ENCODE measurements at places on chromosomes 4 and X.

GRCh38 chrX:149495573-149496071, 9.5 kb downstream of the IDS start:
- DNase-seq = peak; percentile 82

DNA sequence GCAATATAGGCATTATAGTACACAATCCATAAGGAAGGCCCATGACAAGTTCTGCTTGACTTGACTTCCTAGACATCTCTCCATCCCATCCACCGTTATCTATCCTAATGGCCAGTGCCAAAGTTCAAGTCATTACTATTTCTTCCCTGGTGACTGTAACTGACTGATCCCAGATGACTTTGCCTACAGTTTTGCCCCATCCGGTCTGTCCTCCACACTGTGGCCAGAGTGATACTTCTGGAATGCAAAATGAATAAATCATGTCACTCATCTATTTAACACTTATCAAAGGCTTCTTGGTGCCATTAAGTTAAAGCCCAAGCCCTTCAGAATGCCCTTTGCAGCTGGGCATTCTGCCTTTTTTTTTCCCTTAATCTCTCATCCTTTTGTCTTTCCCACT, 130.8 kb downstream of the PPARGC1A start:
- no peak for DNase-seq

- no peak for DNase-seq
Observed at GRCh38 chr4:6705646-6706045, 4.0 kb downstream of the MRFAP1L1 start.

GRCh38 chrX:155068165-155068564, 2.8 kb downstream of the CMC4 start:
- DNase-seq = peak; percentile 86

DNA sequence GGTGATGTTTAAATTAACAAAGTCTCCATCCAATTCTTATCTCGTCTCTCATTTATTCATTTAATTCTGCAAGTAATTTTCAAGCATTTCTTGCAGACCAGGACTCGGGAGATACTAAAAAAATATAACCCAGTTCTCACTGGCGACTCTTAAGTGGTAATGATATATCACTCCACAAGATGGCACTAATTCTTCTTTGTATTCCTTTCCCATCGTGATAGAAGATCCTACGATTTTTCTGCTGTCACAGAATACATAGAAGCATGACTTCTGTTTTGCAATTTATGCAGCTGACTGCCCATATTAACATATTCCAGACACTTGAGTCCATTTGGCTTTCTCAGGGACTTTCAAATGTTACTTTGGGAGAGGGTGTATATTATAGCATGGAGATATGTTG, 64.0 kb upstream of the FGF13 start:
- DNase-seq = peak; percentile 55

DNA sequence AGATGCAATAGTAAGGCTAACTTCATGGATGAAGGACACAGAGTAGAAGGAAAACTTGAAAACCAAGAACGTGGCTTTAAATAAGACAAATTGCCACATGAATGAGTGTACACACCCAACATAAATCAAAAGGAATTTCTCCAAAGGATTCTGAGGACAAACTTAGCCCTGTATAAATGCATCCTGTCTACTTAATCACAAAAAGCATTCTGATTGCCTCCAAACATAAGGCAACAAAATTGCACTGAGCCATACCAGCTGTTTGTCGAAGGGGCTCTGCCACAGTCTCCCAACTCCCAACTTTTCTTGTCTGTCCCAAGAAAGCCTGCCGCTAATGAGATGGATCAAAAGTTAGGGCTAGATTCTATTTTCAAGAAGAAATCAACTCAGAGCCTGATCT, 194.3 kb downstream of the SOWAHB start:
- no peak for DNase-seq

DNA sequence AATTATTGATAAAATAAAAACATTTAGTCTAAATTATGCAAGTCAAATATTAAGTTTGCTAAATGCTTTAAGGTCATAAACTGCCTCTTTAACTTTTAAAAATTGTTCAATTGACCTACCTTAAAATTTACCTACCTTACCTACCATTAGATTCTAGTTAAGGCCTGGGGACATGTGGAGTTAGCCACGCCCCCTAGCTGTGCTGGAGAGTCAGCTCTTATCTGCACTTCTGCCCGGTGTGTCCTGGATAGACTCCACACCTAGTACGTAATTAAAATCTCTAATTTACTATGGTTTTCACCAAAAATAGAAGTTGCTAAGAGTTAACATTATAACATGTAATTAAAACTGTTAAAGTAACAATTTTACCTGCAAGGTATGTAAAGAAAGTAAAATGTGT, 22.7 kb downstream of the TENM3 start:
- no peak for DNase-seq

- DNase-seq = peak; percentile 71
Observed at GRCh38 chr4:15457406-15458201, 12.1 kb upstream of the CC2D2A start.

GRCh38 chr4:123244137-123244536, 152.5 kb upstream of the SPRY1 start:
- peak; percentile 17 for DNase-seq

DNA sequence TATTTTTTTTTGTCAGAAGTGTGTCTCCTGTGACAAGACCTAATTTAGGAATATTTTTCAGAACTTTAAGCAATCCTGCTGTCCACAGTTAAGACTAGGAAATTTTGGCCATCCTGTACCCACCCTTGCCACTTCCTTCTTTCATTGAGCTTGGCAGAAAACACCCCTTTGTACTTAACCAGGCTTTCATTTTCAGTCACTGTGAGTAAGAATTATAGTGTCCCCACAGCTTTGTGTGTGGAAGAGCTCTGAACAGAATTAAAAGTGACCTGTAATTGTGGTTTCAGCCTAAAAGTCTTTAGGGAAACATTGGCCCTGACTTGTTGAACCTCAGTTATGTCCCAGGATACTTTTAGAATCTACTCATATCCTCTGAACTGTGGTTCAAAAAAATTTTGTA, 153.7 kb upstream of the BMP3 start:
- no peak for DNase-seq

DNA sequence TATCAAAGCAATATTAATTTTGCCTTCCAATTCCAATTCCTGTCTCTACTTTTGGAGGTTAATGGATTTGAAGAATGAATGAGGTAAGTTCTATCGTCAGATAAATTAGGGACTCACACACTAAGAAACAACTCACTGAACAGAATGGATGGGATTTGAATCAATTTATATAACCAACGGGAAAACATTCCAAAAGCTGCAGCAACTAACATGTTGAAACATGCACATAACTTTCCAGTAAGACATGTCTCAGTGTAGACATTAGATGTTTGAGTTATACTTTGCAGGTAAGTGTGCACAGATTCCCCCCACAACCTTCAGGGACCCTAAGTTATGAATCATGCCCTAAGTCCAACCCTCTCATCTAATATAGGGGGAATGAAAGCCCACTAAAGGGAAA, 34.3 kb downstream of the TFDP3 start:
- DNase-seq = no peak

DNA sequence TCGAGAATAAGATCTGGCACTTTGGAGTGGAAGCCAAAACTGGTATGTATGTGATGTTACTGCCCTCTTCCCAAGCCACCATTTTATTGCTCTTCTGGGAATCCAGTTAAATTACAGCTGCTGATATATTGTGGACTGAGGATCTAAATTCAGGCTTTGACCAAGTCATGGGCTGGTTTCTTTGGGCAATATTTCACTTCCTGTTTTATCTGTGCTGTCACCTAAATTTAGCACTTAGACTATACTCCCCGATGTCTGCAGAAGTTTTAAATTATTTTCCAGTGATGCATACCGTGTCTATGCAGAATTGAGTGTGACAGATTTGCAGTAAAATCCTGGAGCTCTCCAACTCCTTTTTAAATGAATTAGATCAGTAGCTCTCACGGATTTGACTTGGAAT, 100.0 kb downstream of the TEX13A start:
- DNase-seq = no peak

DNA sequence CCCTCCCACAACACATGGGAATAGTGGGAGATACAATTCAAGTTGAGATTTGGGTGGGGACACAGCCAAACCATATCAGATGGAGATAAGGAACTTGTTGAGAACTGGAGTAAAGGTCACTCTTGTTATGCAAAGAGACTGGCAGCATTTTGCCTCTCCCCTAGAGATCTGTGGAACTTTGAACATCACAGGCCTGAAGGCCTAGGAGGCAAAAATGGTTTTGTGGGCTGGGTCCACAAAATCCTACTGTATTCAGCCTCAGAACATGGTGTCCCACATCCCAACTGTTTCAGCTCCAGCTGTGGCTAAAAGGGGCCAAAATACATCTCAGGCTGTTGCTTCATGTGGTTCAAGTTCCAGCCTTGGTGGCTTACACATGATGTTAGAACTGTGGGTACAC, 1247.8 kb upstream of the IGFBP7 start:
- no peak for DNase-seq

DNA sequence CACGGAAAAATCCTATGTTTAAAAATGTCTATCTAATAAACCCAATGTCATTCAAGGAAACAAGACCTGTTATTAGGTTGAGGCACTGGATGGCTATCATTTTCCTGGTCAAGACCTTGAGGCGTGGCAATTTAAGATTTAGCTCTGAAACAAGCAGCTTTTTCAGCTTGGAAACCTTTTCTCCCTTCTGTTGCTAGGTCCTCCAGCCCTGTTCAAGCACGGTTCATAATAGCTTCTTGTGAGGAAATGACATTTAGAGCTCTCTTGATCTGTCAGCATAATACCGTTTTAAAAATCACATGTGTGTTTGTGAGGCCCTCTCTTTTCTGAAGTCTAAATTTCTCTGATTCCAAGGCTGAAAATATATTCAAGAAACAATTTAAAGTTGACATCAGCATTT, 133.6 kb upstream of the GRPR start:
- DNase-seq = no peak

DNA sequence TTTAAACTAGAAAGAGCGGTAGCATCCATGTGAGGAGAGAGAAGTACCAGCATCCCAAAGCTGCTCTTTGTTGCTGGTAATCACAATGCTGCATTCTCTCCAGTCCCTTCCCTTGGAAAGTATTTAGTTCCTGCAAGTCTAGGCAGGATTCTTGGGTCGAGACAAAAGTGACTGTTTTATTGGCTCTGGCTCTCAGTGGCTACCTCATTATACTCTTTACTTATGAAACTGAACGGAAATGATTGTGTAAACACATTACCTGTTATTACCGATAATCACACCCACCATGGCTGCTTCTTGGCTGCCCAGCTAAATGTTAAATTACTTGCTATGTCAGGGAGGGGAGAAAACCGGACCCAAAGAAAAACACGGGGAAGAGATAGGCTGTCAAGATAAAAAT, 26.2 kb downstream of the ATXN3L start:
- DNase-seq = no peak

GRCh38 chr4:71941001-71941400, 90.8 kb upstream of the NPFFR2 start:
- peak; percentile 15 for DNase-seq

DNA sequence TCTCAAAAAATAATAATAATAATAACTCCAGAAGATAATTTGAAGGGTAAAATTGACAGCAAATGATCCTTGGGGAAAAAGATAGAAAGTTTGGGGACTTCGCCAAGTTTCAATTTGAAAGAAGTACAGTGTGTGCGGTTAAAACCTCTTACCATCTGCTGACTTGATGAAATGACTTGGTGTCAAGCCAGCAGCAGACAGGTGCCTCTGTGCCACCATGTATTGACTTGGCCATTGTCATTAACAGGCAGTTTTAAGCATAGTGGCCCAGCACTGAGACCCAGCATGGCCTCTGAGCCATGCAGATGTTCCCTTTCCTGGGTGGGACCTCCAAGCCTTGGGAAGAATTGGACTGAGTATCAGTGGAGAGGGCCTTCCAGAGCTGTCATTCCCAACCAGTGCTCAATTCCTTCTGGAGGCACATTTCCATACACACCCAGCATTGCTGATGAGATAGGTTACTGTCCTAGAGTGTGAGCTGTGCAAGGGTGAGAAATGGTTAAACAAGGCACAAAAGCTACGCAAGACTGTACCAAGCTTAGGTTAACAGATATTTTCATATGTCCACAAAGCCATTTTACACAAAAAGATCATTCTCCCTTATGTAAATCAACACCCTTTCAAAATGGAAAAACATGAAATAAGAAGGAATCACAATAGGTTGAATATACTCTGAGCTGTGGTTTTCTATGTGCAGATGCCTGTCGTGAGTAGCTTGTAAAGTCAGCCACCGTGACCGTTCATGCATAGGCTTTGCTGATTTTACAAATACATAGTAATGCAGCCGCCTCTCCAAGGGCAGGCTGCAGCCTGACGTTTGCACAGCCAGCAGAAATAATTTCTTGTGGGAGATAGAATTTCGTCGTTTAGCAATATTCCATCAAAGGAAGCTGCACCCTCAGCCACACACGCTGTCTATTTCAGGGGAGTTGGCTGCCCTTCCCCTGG, 59.4 kb upstream of the FBXW7 start:
- DNase-seq = no peak

DNA sequence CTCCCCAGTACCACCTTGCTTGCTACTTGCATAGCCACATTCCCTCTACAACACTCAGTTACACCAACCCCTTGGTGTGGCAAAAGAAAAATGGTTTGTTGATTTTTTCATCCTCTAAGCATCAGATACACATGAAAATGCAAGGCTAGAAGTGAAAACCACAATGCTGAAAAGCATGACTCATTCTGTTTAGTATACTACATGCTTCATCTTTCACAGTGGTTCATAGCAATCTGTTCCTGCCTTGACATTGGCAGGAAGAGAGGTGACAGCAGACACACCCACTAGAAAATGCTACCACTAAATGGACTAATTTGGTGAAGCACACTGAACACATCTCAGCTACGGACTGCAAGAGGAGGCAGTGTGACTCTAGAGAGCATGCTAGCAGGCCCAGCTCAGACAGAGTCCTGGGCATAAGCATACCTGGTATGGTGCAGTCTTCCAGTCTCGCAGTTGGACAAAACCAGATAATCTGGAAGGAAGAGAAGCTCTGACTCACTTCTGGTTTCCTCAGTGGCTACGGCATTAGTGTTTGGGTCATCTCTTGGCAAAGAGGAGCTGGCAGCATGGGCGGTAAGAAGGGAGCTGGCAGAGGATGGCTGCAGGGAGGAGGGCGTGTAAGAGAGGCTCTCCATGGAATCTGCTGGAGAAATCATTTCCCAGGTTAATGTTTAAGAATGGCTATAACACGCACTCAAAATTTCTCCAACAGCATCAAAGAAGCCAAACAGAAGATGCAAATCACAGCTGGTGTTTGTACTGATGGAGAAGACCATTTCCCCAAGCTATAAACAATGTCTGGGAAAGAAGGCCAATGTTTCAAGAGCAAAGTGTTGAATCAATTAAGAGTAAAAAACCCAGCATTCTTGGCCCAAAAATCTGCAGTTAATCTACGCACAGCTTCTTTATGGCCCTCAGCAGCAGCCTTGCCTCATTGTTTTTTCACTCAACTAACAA, 37.8 kb downstream of the GAB3 start:
- peak; percentile 78 for DNase-seq
